ENCODE measurements at places on chromosomes 7 and 10. TPM values are rescaled to one million over a fixed set of nuclear protein-coding genes. Genes with fewer than 3 reads are reported as not detected.

Gene ZMIZ2
- total RNA-seq = 100 TPM

Gene MEIG1
- total RNA-seq = 0.71 TPM

DNA sequence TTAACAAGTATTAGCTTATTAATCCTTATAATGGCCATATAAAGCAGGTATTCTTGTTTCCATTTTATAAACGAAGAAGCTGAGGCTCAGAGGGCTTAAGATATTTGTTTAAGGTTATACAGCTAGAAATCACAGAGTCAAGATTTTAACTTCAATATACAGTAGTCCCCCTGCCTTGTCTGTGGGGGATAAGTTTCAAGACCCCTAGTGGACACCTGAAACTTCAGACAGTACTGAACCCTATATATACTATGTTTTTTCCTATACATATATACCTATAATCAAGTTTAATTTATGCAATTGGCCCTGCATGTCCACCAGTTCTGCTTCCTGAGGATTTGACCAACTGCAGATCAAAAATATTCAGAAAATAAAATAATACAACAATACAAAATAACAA is 44.4 kb upstream of the STRIP2 start:
- H3K27ac ChIP-seq = no peak overlapping the region
- no peaks in the 10 kb centered on the region for H3K27me3 ChIP-seq
- peaks cover 8% of the 10 kb centered on the region for H3K4me1 ChIP-seq
- H3K36me3 ChIP-seq = no peaks in the 10 kb centered on the region
- no peak for DNase-seq

DNA sequence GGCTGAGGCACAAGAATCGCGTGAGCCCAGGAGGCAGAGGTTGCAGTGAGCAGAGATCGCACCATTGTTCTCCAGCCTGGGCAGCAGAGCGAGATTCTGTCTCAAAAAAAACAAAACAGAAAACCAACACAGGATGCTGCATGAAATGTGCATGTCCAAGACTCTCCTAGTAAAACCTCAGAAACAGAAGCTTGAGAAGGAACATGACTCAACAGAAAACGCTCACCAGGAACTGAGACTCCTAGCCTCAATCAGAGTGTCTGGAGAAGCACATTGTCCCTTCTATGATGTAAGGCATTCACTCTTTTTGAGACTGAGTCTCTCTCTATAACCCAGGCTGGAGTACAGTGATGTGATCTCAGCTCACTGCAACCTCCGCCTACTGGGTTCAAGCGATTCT is 168.3 kb downstream of the MYOF start:
- no peaks in the 10 kb centered on the region for H3K27me3 ChIP-seq
- H3K36me3 ChIP-seq = no peaks in the 10 kb centered on the region
- H3K4me1 ChIP-seq = peaks cover 7% of the 10 kb centered on the region
